ENCODE measurements at places on chromosomes 11 and 22.

- DNase-seq: no peak
Measured at GRCh38 chr11:129230006-129230405, 37.9 kb upstream of the ARHGAP32 start.

DNA sequence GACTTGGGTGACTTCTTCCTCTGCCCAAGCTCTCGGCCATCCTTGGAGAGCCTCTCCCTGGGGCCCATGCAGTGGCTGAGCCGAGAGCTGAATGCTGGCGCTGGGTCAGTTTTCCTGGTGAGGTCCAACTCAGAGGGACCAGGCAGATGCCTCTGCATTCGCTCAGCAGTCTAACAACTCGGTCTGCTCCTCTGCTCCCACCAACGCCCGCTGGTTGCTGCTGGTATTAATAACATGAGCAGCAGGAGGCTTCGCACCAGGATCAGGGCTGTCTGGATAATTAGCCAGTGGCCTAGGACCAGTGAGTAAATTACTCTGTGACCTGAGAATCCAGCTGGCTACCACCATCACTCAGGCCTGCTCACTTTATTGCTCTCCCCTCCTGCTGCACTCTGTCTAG is 77.7 kb upstream of the FAM181B start:
- DNase-seq: no peak

DNA sequence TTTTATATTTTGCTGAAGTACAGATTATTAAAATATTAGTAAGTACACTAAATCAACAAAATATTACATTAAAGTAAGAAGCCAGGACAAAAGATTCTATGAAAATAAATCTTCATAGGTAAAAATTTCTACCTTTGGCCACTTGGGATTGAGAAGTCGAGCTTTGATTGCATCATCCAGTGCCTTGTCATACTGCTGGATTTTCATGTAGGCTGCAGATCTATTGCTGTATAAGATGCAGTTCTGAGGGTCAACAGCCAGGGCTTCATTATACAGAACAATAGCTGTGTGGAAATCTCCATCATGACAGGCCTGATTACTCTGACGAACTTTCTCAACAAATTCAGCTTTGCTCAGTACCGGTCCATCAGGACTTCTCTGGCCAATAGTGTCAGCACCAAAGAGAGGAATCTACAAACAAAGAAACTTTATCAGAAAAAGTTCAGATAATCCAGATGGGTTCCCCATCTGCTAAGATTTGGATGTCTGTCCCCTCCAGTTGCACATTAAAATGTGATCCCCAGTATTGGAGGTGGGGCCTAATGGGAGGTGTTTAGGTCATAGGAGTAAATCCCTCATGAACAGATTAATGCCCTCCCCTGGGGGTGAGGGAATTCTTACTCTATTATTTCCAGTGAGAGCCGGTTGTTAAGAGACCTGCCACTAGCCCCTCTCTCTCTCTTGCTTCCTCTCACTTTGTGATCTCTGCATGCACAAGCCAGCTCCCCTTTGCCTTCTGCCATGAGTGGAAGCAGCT is 50.0 kb downstream of the TTC28 start:
- DNase-seq: no peak

- DNase-seq: no peak
Measured at GRCh38 chr22:49261616-49262015, 566.1 kb downstream of the BRD1 start.

DNA sequence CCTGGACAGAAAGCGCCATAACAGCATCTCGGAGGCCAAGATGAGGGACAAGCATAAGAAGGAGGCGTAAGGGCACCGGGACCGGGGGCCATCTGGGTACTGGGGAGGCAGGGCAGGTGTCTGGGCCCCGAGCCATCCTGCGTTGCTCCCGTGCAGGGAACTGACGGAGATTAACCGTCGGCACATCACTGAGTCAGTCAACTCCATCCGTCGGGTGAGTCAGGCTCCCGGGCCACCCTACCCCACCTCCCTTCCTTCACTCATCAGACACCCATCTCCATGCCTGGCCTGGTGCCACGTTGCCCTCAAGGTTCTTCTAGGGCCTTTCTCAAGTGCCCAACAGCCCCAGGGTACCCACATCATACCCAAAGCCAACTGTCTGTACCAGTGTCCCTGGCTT is 15.0 kb downstream of the PLCB3 start:
- no peak for DNase-seq

DNA sequence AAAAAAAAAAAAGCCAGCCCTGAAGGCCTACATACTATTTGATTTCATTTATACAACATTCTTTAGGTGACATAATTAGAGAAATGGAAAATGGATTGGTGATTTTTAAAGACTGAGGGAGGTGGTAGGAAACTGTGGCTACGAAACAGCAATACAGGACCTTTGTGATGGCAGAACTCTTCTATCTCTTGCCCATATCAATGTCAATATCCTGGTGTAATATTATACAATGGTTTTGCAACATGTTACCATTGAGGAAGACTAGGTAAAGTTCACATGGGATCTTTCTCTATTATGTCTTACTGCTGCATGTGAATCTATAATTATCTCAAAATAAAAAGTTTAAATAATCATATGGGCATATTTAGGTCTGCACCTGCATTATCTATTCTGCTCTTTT is 371.2 kb downstream of the ETS1 start:
- DNase-seq: no peak

DNA sequence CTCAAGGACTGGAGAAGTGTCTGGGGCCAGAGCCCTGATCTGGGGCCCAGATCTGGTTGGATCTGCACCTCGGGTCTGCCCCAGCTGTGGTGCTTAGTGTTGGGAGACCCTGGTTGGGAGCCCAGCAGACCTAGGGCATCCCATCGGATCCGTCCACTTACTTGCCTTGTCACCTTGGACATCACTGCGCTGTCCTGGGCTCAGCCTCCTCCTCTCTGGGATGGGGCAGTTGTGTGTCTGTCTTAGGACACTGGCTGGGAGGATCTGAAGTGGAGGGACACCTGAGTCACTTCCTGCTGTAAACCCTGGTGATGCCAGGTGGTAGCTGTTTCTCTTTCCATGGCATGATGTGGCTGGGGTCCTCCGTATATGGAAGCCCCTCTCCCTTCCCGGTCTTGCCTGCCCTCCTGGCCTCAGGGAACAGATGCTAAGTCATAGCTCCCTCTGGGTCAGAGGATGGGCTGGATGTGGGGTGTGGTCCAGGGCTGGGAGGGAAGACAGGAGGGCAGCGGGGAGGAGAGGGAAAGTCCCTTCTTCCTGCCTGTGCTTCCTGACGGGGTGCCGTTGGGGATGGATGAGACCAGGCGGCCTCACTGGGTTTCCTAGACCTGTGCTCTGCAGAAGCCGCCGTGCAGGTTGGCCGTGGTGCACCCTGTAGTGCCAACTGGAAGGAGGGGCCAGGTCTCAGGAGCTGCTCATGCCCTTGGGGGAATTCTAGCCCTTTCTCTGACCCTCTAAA is 12.1 kb upstream of the OMP start:
- no peak for DNase-seq

GRCh38 chr11:78542007-78542406 is 32.7 kb downstream of the NARS2 start:
- no peak for DNase-seq

- DNase-seq: no peak
Measured at GRCh38 chr11:86056351-86056854, 12.5 kb downstream of the PICALM start.

- no peak for DNase-seq
Measured at GRCh38 chr11:13875643-13876042, 86.9 kb upstream of the SPON1 start.

DNA sequence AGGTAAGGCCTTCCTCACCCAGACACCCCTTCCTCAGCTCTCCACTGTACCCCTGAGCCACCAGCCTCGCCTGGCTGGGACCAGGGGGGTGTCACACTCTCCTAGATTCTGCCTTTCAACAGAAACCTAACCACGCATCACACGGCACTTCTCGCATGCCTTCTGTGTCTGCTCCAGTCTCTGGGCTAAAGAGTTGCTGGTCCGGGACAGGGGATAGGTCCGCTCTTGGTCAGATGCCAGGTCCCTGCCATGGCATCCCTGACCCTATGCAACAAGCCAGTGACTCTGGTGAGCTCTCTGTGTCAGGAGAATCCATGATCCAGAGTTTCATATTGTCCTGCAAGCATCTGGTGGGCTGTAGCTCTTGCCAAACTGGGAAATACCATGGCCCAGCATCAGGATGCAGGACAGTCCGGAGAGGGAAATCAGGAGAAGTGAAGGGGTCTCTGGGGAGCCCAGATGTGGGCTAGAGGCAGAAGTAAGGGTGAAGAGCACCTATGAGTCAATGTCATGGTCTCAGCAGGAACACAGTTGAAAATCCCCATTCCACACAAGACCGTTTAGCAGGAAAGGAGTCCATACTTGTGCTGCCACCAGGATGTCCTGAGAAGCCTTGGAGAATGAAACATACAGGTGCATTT is 14.1 kb downstream of the IGLL5 start:
- no peak for DNase-seq

DNA sequence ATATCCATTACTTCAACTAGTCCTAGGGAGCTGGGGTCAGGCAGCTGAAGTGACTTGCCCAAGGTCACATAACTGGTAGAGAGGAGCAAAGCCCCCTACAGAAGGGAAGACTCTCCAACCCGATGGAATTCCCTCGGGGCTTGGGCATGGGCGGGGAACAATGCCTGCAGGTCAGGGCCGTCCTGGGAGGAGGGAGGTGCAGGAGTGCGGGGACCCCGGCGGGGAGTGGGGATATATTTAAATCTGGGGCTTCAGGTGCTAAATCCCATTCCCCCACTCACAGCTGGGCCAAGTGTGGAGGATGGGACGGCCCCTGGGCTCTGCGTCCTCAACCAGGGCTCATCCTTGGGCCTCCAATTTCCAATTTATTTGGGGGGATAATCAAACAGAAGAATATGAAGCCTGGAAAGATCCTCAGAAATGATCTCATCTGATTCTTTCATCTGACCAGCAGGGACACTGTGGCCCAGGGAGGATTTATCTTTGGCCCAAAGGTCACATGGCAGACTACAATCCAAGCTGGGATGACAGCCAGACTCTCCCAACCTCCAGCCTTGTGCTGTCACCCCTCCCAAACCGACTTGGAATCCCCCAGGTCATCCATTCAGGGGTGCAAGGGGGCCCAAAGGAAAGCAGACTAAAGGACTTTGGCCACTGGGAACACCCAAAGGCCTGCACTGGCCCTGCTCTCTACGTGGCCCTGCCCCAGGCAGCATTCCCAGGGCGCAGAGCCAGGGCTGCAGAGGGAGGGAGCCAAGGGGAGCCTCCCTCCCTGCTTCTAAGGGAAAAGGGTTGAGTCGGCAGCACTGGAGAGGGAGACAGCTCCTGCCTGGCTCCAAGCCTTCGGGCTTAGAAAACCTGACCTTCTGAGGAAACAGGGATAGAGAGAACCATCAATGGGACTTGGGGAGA is 8.7 kb upstream of the C1QTNF6 start:
- DNase-seq: no peak
